D721Med (cell line): ENCODE measurements at places on chromosomes 1 and 21.

- no peak for DNase-seq
These were observed 44.1 kb upstream of the KCND3 start for GRCh38 chr1:112033439-112034120.

DNA sequence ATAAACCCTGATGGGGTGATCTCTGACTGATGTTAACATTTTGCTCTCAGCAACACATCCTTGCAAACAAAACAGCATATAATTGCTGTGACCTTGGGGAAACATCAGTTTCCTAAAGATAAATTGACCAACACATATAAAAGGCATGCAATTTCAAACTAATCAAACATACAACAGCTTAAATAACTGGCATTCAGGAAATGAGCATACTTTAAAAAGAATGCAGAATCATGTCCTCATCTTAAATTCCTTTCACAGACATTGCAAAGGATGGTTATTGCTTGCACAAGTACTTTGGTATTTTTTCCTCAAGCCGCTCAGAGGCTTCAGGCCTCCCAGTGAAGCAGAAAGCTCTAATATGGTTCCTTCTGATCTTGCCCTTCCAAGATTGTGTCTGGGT lies 53.4 kb upstream of the RGS18 start:
- DNase-seq: no peak

DNA sequence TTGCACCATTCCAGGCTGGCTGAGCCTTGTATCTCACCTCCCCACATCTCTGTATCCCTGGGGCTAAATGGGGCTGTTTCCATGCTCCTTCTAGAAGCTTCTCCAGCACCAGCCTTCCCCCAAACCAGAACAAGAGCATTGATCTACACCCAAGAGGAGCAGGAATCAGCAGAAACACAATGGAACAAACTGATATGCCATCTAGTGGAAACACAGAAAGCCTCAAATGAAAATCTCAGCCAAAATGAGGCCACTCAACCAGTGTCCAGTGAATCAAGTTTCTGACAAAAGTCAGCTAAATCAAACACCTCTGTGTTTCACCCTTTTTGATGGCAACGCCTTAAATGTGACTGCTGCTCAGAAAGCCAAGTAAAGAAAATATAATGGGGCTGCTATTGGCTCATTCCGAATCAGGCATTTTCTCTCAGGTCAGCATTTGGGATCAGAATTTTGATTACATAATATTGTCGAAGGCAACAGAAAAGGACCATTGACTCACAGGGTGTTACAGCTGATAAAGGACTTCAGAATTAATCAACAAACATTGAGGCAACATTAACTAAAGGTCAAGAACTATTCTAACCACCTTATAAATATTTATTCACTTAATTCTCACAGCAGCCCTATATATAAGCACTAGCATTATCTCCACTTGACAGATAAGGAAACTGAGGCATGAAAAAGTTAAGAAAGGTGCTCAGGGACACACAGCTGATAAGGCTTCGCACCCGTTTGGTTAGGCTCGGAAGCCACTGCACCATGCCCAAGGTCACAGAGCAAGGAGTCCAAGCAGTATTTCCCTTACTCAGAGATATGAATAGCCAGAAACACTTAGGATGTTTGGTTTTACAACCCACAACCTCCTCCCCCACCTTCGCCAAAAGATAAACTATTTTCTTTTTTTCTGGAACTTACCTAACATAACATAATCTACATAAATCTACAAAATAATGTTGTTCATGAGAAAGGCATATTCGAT lies 85.8 kb upstream of the KCNJ15 start:
- no peak for DNase-seq

DNA sequence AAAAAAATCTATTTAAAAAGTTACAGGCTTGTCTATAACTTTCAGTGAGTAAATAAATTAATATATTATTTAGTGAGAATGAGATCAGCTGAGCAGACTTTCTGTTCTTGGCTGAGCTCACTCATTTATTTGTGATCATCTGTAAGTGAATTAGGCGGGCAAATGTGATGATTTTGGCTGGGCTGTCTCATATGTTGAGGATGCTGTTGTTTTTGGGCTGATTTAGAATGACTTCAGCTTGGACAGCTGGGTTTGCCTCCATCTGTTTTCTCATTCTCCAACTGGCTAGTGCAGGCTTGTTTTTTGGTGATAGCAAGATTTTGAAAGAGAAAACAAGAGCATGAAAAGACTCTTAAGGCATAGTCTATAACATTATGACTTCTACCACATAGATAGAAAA lies 475.8 kb upstream of the OLFM3 start:
- DNase-seq: no peak

DNA sequence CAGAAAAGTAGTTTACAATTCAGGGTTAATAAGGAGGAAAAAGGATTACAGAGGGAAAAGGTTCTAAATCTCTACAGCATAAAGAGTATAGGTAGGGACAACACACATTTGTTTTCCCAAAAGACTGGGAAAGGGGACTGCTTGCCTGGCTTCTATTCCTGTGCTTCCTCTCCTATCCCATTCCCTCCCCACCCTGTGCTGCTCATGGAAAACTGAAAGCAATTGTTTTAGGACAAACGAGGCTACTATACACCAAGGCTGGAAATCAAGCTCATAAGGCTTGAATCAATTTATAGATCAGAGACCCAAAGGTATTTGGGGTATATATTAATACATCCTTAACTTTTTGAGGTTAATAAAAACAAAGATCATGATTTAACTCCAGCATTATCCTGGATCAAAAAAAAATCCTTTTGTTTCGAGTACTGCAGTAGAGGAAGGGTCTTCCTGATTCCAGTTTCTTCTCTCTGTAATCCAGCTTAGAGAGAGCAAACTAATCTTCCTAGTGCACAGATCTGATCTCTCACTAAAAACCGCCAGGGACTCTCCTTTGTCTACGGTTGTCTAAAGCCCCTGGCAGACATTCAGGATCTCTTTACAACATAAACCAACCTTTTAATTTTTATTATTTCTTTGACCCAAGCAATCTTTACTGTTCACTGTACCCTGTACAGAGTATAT lies 37.4 kb upstream of the A3GALT2 start:
- DNase-seq: no peak

GRCh38 chr1:66214901-66215300 lies 319.1 kb upstream of the SGIP1 start:
- no peak for DNase-seq

DNA sequence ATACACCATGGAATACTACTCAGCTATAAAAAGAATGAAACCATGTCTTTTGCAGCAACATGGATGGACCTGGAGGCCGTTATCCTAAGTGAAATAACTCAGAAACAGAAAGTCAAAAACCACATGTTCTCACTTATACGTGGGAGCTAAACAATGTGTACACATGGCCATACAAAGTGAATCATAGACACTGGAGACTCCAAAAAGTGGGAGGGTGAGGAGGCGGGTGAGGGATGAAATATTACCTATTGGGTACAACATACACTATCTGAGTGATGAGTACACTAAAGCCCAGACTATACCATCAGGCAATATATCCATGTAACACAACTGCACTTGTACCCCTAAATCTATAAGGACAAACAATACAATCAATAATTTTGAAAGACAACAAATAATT lies 39.5 kb upstream of the FAM20B start:
- no peak for DNase-seq

- no peak for DNase-seq
These were observed 134.4 kb upstream of the PTBP2 start for GRCh38 chr1:96587222-96587621.

- DNase-seq: no peak
These were observed 5.6 kb downstream of the HPDL start for GRCh38 chr1:45332346-45332720.

DNA sequence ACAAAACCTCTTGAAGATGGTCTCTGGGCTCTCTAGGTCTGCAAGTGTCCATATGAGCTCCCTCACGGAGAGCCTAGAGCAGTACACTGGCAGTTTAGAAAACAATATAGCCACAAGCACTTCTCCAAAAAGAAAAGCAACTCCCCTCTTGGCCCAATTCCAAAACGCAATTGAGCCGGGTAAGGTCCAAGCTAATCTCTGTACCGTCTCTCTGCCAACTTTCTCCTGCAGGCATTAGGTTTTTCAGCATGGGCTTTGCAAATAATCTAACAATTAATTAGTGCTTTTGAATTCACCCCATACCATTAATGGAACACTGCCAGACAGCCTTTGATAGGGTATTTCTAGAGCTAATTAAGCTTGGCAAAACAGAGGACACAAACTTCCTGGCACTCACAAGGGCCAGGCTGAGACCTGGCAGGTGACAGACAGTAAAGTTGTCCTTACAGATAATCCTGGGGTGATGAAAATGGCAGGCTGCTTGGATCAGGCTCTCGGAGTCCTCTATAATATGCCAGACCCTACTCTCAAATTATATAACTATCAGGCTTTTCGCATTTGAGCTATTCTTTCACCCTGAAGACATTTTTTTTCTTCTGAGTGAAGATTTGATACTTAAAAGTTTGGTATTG lies 39.8 kb downstream of the TGFBR3 start:
- no peak for DNase-seq

DNA sequence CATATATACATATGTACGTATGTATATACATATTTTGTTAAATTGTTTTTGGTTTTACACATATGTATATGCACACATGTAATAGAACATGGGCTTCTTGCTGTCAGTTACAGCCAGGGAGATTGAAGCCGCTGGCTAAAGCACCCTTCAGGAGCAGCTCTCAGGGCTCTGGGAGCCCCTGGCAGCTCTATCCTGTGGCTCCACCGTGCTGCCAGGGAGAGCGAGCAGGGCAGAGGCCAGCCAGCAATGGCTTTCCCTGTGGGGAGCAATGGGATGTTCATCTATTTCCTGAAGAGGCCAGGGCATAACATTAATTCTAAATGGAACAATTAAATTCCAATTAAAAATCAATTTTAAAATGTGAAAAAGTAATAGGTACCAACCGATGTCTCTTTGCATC lies 102.9 kb downstream of the PSMG1 start:
- no peak for DNase-seq

GRCh38 chr1:119943216-119943615 lies 46.9 kb upstream of the ADAM30 start:
- DNase-seq: no peak

- DNase-seq: no peak
These were observed 26.0 kb upstream of the BCL9 start for GRCh38 chr1:147515045-147515869.

DNA sequence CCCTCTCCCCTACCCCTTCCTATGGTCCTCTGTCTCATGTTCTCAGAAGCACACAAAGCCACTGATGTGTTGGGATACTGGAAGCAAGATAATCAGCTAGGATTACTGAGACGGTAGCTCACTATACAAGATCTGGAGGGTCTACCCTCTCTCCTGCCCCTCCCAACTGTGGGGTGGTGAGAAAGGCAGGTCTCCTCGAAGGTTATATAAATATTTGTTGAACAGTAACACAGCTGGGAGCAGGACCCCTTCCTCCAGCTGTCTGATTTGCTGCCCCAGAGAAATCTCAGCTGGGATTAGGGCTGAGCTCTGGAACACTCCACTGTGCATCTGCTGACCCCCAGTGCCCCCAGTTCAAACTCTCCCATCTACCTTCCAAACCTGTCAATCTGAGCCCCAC lies 94.2 kb upstream of the IPO9 start:
- DNase-seq: no peak

GRCh38 chr1:182376936-182377574 lies 14.5 kb downstream of the GLUL start:
- no peak for DNase-seq

DNA sequence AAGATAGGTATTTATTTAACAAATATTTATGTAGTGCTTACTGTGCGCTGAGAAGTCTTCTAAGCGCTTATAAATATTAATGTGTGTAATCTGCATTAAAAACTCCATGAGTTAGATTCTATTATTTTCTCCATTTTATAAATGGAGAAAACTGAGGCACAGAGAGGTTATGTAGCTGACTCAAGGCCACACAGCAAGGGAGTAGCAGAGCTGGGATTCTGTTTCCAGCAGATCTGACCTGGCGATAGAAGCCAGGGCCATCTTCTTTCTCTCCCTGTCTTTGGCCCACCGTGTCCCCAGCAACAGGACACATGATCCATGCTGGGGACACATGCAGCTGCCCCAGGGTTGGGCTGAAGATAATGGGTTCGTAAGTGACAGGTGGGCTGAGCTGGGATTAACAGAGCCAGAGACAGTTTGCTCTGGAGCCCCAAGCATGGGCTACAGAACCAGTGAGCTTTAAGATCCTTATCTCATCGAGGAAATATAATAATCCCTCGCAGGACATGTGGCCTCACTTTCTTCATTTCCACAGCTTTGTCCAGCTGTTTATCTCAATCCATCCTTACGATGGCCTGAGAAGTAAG lies 30.3 kb downstream of the IGSF21 start:
- DNase-seq: no peak

DNA sequence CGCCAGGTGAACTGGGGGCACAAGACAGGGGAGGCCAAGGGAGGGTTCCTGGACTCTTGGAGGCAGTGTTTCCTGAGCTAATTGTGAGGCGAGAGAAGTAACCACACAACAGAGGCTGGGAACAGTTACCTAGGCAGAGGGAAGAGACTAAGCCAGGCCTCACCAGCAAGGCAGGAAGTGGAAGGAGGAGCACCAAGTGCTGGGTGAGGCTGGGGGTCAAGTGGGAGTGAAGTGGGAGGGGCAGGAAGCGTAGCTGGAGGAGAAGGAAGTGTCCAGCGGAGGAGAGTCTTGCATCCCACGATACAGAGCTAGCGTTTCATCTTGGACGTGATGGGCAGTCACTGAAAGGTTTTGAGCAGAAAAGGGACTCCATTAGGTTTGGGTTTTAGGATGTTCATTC lies 48.3 kb upstream of the CAPZB start:
- no peak for DNase-seq

DNA sequence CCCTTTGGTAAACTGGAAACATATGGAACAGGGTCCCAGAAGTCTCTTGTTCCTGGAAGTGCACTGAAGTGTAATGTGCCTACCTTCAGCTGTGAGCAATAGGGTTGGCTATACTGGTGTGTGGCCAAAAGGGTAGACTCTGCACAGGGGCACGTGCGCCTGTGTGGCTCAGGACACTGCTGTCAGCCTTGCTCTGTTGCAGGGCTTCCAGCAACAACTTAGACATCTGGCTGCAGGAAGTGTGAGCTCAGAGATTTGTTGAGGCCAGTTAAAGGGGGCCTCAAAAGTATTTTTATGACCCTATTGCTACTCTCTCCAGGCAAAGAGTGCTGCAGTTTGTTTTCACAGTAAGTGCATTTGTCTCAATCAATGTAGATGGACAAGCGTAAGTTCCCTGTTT lies 7.5 kb downstream of the CTPS1 start:
- no peak for DNase-seq

GRCh38 chr21:33116676-33117075 lies 46.7 kb downstream of the OLIG1 start:
- DNase-seq: no peak
